ENCODE measurements at places on chromosomes 5 and 9. TPM values are rescaled to one million over a fixed set of nuclear protein-coding genes. Genes with fewer than 3 reads are reported as not detected.

GRCh38 chr5:94901191-94901979 lies 282.9 kb downstream of the SLF1 start:
- no peaks in the 10 kb centered on the region for H3K36me3 ChIP-seq
- no peaks in the 10 kb centered on the region for H3K27me3 ChIP-seq
- DNase-seq = no peak
- H3K4me1 ChIP-seq = no peaks in the 10 kb centered on the region
- no peak overlapping the region for H3K4me3 ChIP-seq

DNA sequence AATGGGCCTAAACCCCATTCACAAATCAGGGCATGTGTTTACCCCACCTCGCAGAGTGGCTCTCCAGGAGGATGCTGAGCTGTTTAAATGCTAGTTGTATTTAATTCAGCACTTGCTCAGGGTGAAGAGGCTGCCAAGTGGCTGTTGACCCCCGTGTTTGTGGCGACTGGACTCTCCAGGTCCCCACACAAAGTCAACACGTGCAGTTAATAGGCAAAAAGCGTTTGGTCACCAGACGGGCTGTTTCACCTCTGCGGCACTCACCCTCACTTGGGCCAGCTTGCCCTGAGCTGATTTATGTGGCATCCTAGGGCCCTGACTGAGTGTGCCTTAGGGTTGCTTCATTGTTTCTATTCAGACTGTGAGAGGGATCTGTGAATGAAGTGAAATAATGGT lies 152.3 kb downstream of the GAS1 start:
- no peaks in the 10 kb centered on the region for H3K4me1 ChIP-seq
- H3K27ac ChIP-seq = no peak overlapping the region
- DNase-seq = no peak
- H3K36me3 ChIP-seq = no peaks in the 10 kb centered on the region
- H3K4me3 ChIP-seq = no peak overlapping the region
- H3K27me3 ChIP-seq = peaks cover 21% of the 10 kb centered on the region

DNA sequence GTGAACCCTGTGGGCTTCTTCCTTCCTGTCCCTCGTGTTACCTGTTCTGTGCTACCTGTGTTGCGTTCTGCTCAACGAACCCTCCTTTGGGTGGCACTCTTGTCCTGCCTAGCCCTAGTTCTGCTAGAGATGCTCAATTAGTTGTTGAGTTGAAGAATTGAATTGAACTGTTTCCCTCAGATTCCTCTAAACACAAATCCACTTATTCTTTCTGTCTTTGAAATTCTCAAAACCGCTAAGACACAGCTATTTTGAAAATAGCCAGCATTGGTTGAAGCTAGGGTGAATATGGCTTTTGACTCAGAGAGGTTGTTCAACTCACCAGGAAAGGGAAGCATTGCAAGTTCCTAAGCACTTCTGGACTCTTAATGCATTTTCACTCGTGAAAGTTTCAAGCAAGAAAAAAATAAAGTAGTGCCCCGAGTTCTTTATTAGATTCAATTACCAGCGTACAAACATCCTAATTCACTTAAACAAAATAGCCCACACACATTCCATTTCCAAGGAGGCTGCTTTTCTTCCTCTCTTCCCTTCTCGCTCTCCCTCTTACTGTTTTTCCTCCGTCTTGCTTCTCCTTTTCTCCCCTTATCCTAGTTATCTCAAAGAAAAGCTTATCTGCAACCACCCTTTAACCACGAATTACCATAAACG lies 642 bp upstream of the ITGA1 start:
- peaks cover 44% of the 10 kb centered on the region for H3K4me1 ChIP-seq
- peaks cover 20% of the 10 kb centered on the region for H3K36me3 ChIP-seq
- H3K4me3 ChIP-seq = peak overlapping the region; percentile 89
- H3K27me3 ChIP-seq = no peaks in the 10 kb centered on the region
- peak overlapping the region; percentile 88 for H3K27ac ChIP-seq
- no peak for DNase-seq

DNA sequence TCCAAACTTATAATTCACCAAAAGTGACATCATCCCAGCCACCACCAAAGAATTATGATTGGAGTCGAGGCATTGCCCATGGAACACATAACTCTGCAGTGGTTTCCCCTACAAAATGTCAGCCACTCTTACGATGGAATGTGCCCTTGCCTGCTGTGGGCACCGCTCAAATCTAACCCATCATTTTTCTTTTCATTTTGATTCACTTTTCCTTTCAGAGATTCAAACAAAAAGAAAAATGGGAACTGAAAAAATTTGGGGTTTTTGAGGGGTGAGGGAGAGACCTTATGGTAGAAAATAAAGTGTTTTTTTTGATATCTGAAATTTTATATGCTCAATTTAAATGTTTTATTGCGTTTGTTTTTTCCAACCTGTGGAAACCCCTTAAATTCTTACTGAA lies 28.1 kb downstream of the SMARCA2 start:
- peaks cover 57% of the 10 kb centered on the region for H3K36me3 ChIP-seq
- H3K27ac ChIP-seq = peak overlapping the region; percentile 72
- no peak for DNase-seq
- no peaks in the 10 kb centered on the region for H3K27me3 ChIP-seq

The FAF2 gene
- total RNA-seq = 38.6 TPM

DNA sequence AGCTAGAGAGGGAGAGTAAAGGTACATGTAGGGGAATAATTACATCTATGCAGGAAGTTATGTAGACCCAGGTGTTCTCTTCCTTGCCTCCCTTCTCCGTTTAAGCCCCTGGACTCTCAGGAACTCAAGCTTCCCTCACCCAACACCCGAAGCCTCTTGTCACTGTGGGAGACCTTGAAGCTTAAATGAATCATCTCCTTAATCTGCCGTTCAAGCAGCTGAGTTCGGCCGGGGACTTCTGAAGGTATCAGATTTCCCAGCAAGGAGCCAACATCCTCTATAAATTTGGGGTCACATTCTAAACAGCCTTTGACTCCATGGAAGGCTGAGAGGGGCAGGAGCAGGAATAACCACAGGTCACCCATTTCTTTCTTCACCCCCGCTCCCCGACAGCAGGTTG lies 412 bp downstream of the IZUMO3 start:
- H3K36me3 ChIP-seq = no peaks in the 10 kb centered on the region
- no peaks in the 10 kb centered on the region for H3K4me1 ChIP-seq
- DNase-seq = no peak
- no peak overlapping the region for H3K27ac ChIP-seq
- no peak overlapping the region for H3K4me3 ChIP-seq

- peaks cover 9% of the 10 kb centered on the region for H3K27me3 ChIP-seq
- H3K4me3 ChIP-seq = no peak overlapping the region
- peaks cover 11% of the 10 kb centered on the region for H3K4me1 ChIP-seq
- no peak for DNase-seq
- H3K36me3 ChIP-seq = no peaks in the 10 kb centered on the region
These were observed 29.6 kb upstream of the MATR3 start for GRCh38 chr5:139263946-139264345.

DNA sequence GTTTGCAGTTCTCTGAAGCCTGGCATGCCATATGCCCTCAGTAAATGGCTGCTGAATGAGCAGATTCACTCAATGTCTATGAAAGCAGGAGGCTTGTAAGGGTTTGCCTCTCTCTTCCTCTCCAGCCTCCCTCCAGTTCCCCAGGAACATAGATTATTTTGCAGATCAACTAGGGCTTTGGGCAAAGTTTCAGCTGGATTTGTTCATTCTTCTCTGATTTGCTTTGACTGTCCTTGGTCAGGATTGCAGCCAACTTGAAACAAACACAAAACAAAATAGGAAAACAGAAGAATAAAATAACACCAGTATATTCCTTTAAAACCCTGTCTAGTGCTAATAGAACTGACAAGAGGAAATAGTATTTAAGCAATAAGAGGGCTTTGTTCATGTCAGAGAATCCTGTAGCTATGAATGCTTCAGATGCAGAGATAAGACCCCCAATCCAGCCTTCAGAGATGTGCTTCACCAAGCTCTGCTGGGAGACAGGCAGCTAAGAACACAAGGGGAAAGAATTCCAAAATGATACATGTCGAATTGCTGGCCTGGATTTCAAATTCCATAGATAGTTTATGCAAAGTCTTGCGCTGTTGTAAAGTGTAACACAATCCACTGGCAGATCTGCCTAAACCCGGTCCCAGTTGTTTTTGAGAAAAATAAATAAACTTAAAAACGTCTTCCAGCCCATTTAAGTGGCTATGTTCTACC lies 174.3 kb downstream of the PAPPA start:
- H3K4me3 ChIP-seq = no peak overlapping the region
- no peak overlapping the region for H3K27ac ChIP-seq
- H3K27me3 ChIP-seq = peaks cover 7% of the 10 kb centered on the region
- no peaks in the 10 kb centered on the region for H3K36me3 ChIP-seq
- H3K4me1 ChIP-seq = no peaks in the 10 kb centered on the region
- DNase-seq = no peak

The CEP72 gene
- 21.9 TPM for total RNA-seq

The GABRA6 gene
- not detected for total RNA-seq

Measured in activated naive CD8-positive, alpha-beta T cell treated with anti-CD3 and anti-CD28 coated beads for 36 hours (primary cell).